ENCODE measurements at places on chromosomes 5 and 9.
A peak's percentile ranks its signal among the peaks of the same experiment; 100 is the strongest.

DNA sequence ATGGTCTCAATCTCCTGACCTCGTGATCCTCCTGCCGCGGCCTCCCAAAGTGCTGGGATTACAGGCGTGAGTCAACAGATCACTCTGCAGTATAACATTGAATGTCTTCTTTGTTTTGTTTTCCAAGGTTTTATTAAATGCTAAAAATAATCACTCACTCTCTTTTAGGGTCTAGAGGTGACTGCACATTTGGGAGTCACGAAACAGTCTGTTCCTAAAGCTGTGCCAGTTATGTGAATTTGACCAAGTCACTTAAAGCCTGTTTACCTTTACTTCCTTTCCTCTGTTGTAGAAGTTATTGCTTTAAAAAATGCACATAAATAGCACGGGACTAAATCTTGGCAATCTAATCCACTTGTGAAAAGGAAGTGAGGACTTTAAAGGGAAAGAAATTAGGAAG, 304.9 kb upstream of the PTGER4 start:
- no peak for DNase-seq

DNA sequence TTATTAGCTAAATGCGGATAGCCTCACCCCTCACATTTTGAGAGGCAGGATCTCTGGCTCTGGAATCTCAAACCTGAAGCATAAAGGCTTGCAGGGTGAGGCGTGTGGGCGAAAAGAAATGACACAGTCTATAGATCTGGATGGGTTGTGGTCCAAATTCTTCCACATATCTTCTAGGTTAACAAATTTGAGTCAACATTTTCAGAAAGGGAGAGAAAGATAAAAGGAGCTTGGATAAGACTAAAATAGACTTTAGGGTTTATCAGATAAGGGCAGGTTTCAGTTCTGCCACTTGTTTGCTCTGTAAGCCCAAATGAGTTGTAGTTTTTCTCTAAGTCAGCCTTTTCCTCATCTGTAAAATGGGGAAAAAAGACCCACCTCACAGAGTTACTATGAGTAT, 220.9 kb downstream of the TRIM32 start:
- DNase-seq = no peak

DNA sequence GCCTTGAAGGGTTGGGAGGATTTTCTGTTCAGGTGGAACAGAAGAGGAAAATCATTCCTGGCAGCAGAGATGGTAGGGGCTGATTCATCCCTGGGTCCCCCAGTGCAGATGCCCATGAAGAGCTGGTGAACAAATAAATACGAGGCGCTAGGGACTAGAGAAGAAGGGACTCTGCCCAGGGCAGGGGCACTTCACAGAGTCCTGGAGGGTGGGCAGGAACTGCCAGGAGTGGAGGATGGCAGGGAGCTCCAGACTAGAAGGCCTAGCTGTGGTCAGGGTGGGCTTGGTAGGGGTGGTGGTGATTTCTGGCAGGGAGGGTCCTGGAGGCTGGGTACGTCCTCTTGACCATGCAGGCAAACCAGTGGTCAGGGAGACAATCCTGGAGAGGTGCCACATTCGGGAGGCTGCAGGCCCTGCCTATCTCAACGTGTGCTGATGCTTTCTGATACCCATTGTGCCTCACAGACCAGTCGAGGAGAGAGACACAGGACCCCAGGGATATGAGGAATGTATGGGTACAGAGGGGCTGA, 69.9 kb downstream of the CRB2 start:
- DNase-seq = no peak

GRCh38 chr5:77621440-77621839, 17.1 kb downstream of the OTP start:
- DNase-seq = no peak

DNA sequence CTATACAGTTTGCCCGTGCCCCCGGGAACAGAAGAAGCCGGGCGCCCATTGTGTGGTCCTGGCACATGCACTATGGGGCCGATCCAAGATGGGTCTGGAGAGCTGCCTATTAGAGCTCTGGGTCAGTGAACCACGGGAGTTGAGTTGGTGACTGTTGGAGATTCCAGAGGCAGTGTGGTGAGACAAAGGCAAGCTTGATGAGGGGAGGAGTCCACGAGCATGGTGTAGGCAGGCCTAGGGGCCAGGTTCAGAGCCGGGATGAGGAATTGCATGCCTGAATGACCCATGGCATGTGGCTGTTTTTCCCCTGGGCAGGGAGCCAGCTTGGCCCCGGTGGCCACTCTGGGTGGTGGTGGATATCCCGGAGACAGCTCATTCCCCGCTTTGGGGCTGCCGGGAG, 84.4 kb upstream of the STC2 start:
- DNase-seq = no peak

DNA sequence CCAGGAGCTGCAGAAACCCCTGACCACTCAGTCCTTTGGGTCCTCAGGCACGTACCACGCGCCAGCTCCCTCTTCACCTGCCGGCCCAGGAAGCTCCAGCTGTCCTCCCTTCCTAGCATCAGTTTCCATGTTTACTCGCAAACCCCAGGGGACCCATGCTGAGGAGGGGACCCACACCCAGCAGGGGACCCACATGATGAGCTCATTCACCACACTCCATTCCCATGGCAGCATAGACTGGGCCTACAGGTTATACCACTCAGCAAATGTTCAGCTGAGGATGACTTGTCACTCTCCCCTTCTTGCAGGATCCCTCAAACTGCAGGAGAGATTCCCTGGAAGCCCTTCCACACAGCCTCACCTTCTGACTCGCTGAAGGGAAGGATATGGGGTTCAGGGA, 73.5 kb upstream of the GALNT10 start:
- DNase-seq = no peak

GRCh38 chr5:52582313-52582712, 205.4 kb upstream of the ITGA1 start:
- no peak for DNase-seq

- no peak for DNase-seq
Observed at GRCh38 chr5:4740156-4740555, 400.0 kb upstream of the ADAMTS16 start.

DNA sequence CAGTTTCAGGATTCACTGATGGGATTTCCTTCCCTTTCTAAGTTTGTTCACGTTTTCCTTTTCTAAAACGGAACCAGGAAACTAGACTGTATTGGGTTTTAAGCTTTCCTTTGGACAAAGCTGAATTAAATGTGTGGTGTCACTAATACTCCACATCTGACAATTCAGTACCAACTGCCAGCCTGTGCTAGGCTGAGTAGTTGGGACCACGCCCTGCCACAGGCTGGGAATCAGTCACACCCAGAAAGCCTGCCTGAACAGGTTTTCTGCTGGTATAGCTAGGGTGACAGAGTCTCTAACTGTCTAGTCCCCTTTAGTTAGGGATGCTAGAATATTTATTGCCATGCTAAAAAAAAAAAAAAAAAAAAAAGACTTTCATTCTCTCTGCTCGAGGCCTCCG, 15.6 kb downstream of the SPACA9 start:
- no peak for DNase-seq

GRCh38 chr5:15704397-15704947, 204.5 kb downstream of the FBXL7 start:
- no peak for DNase-seq

DNA sequence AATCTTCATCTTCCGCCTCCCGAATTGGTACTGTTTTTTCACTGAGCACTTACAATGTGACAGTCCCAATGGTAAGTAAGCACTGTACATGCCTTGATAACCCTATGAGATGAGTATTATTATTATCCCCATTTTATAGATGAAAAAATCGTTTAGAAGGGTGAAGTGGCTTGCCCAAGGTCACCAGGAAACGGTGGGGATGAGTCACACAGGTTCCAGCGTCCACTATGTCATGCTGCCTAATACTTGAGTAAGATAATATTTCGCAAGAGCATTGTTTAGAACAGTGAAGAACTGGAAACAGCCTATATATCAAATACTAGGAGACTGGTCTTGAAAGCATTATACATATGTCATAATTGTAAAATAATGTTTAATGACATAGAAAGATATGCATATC, 12.9 kb downstream of the HAND1 start:
- no peak for DNase-seq

DNA sequence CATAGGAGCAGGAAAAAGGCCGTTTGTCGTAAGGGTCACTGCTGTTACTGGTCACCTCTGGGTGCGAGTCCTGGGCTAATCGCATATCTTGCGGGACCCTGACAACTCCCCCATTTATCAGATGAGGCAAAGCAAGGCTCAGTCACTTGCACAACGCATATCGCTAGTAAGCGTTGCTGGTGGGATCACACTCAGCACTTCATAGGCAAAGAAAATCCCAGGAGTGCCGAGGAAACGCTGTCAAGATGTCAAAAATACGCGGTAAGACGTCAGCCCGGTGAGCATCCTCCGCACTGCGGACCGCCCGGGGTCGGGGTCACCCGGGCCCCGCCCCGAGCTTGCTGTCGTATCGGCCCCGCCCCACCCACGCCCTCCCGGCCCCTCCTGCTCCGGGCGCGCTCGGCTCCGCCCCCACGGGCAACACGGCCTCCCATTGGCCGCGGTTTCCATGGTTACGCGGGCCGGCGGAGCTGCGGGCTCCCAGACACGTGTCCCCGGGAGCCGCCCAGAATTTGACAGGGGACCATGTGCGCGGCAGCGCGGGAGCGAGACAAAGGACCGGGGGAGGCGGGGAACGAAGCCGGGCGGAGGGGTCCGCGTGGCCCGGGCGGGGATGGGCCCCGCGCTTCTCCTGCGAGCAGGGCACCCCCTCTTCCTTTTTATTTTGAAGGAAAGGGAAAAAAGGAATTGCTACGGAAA, 80.2 kb upstream of the IER5L start:
- peak; percentile 95 for DNase-seq

GRCh38 chr5:168047043-168047668, 244.3 kb upstream of the WWC1 start:
- no peak for DNase-seq

DNA sequence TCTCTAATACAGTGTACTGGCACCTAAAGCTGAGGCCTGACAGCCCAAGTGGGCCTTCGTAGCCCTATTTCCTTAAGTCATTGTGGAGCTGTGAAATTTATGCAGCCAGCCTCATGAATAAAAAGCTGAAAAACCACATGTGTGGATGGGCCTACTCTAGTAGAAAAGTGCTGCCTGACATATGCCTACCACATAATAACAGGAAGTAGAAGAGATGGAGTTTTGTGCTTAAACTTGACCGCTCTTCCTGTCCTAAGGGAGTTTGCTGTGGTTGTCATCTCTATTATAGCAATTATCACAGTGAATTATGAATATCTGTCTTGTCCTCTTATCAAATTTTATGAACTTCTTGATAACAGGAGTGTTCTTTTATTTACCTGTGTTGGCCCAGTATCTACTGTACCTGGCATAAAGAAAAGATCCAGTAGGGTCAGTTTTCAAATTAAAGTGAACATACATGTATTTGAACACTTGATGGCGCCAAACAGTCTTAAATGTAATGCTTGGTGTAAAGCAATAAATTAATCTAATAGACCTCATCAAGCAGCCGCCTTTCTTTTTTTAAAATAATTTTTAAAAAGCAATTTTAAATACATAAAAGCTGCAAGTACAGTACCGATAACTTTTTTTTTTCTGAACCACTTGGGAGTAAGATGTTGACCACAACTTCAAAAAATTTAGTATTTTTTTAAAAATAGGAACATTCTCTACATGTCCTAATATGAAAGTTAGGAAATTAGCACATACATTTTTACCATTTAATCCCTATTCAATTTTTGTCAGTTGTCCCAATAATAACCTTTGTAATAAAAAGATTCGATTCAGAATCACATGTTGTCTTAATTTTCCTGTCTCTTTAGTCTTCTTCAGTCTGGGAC, 51.0 kb downstream of the FKTN start:
- DNase-seq = no peak

GRCh38 chr9:74025402-74025925, 471.7 kb upstream of the RORB start:
- no peak for DNase-seq

DNA sequence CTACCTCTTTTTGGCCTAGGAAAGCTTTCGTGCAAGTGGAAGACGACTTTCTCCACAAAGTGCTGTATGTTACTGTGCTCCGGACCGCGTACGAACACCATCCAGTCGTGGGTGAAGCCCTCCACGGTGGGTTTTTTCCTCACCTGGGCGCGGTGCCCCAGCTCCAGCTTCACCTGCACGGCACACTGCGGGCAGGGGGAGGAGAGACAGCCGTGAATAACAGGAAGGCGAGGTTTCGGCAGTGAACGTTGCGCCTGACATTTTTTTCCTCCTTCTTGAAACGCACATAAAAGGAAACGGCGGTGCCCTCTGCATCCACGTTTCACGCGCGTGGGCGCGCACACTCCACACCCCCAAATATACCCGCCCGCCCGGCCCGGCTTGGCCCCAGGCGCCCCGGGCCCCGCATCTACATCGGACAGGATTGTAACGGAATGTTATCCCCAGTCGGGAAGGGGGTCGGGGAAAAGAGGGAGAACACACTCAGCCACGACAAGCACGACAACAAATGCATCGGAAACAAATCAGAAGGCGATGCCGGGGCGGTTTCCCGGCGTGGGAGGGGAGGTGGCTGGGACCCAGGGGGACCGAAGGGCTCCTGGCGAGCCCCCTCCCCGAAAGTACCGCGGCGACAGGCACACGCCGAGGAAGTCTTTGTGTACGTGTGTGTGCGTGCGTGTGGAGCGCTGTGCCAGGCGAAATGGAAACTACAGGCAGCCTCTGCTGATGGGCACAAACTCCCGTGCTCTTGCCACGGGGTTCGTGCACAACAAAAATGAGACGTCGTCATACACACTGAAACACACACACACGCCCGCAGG, 1.4 kb downstream of the MLLT3 start:
- peak; percentile 54 for DNase-seq

DNA sequence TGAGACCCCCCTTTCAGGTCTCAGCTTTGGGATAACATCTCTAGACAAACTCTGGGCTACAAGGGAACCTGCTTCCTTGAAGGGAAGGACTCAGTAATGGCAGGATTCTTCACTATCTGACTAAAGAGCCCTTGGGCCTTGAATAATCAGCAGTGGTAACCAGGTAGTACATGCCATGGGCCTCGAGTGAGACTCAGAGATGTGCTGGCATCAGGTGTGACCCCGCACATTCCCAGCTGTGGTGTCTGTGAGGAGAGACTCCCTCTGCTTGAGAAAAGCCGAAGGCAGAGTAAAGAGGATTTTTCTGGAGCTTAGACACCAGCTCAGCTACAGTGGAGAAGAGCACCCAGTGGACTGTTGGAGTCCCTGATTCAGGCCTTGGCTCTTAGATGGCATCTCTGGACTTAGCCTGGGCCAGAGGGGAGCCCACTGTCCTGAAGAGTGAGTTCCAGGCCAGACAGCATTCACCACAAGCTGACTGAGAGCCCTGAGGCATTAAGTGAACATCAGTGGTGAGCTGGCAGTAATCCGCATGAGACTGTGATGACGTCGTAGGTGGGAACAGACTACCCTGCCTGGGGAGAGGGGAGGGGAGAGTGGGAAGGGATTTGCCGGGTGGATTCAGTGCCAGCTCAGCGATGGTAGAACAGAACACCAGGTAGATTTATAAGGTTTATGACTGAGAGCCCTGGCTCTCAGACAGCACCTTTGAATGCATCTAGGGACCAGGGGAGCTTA, 5.3 kb upstream of the ZNF782 start:
- DNase-seq = no peak

DNA sequence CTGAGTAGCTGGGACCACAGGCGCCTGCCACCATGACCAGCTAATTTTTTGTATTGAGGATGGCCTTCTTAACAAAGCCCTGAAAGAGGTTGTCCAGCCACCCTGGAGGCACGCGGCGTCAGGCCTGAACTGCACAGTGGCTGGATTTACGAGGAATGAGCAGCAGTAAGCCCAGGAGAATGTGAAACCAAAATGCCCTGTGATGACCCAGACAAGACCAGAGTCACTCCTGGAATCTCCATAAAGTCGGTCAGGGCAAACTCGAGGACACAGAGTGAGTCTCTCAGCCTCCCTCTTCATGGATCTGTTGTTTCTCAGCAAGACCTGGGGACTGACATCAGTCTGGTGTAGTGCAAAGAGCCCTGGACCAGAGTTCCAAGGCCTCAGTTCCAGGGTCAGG, 53.2 kb upstream of the C5orf58 start:
- DNase-seq = no peak

- no peak for DNase-seq
Observed at GRCh38 chr9:115353681-115354080, 235.7 kb upstream of the TNC start.

Data from CD4-positive, alpha-beta T cell treated with Interleukin-1 beta for 1 hour (primary cell).